ENCODE measurements at places on chromosomes 4 and X.

GRCh38 chr4:44726038-44726871, at the start of gene GNPDA2:
Gene GNPDA2, minus strand, starts transcription at chr4:44726556. Its CDS starts 4,349 bp downstream, at chr4:44722207.
- DNase-seq = peak; percentile 91

DNA sequence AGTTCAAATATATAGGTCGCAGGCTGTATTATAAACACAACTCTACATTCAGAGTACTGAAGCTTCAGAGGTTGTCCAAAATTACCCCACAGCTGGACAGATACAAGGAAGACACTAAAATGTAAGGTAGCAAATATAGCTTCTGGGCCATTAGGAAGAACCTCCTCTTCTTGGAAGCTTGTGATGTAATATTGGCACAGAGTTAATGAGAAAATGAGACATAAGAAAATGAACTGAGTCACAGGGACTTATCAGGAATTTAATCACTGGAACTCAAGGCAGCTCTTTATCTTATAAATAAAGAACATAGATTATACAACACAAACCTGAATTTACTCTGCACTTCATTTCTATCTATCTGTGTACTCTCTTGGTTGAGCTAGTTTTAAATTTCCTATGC, 344.7 kb downstream of the PCDH10 start:
- DNase-seq = no peak

GRCh38 chr4:5710961-5711478, at the start of gene EVC:
Gene EVC, plus strand, starts transcription at chr4:5711201. Its CDS starts 180 bp downstream, at chr4:5711381.
- peak; percentile 47 for DNase-seq

- peak; percentile 88 for DNase-seq
Measured at GRCh38 chr4:76704133-76704881, 193.6 kb downstream of the SOWAHB start.

DNA sequence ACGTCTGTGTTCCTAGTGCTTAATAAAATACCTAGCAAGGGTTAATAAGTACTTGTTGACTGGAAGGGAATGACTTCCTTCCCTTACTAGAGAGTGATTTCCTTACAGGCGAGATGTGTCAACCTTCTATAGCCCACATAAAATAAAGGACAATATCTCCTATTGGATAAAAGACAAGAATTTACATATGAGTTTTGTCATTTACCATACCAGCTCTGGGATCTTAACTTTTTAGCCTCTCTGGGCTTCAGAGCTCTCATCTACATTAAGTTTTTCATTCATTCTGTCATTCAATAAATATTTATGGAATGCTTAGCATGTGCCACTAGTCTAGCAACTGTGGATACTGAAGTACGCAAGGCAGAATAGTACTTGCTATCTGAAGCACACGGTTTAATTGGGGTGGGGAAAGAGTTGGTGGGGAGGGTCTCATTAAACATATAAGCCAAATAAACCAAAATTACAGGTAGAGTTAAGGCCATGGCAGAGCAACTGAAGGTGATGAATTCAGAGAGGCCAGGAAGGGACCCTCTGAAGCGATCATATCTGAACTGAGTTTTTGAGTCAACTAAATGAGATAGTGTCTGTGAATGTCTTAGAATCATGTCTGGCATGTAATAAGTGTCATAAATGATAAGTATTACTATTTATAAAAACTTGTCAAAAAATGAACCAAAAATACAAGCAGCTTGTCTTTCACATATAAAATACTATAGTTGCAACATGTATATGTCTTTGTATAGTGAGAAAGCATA, 91.6 kb upstream of the BMP2K start:
- peak; percentile 68 for DNase-seq

DNA sequence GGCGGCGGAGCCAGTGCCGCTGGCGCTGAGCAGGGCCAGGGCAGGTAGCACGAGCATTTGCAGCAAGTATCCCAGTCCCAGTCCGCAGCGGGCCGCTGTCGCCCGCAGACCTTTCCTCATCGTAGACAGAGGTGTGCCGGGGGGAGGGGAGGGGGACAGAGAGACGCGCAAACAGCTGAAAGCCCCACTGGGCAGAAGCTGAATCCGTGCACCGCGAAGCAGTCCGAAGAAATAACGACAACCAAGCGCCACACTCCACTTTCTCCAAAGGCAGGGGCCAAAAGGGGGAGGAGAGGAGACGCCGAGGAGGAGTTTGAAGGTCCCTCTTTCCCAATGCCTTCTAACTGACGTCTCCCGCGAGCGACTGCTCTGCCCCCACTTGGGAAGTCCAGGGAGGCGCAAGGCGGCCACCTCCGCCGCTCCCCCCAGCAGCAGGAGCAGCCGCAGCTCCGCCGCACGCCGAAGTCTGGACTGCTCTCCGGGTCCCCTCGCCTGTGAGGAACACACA, at the start of gene UNC5C:
TSS of gene UNC5C (minus strand) at position 236 of the 508 bp plus-strand sequence.
- DNase-seq = peak; percentile 31

DNA sequence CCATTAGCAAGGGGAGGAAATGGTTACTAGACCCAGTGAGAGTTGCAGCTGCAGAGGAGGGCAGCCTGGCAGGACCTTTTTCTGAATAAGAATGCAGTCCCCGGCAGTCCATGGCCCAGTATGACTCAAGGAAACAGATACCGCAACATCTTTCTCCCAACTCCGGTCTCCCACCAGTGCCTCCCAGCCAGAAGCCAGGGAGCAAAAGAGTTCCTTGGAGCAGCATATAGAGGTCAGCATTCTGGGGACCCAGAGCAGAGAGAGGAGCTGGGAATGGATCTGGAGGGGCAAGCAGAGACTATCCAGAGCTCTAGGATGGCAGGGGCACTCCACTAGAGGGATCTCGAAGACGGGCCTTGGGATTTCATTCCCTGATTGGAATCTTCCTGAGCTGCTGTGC, 339.2 kb upstream of the AADAT start:
- no peak for DNase-seq

DNA sequence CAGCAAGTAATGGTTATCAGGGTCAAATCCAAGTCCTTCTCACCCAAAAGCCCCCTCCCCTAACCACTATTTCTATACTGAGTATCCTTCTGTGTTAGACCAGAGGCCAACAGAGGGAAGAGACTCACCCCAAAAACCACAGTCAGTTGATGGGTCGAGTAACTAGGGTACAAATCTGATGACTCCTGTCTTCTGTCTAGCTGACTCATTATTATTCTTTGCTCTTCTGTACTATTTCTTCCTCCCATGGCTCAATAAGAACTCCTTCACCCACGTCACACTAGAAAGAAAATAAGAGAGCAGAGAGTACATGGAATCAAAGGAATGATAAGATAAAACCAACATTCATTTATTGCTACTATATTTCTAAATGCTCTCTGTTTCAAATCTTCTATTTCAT, 2.0 kb downstream of the RAB40A start:
- DNase-seq = no peak

- DNase-seq = no peak
Measured at GRCh38 chr4:4289055-4289454, 899 bp downstream of the LYAR start.

DNA sequence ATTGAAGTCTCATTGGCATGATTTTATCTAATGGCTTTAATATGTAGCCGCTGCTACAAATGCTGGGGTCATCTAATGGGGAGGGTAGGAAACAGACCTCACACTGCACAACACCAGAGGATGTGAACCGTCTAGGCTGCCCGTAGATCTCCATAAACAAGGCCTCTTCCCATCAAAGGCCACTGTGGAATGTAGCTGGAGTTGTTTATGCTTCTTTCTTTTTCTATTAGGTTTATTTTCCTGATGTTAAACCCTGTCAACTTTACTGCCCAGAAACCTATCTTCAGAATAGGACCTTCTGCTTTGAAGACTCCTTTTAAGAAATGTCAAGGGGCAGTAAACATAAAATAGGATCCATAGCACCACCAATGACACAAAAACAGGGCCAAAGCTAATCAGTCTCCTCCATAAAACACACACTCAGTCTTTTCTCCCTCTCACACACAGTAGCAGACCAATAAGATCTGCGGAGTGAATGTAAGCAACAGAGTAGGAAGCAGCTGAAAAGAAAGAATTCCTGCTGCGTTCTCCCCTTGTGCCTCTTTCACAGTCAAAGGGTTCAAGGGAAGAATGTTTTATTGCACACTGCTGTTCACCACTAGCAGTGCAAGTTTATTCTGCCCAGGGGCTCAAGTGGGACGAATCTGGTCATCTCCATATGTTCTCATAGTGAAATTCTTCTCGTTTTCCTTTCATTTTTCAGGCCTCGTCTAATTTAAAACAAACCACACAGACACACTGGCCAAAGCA, 72.2 kb downstream of the MAML3 start:
- no peak for DNase-seq

DNA sequence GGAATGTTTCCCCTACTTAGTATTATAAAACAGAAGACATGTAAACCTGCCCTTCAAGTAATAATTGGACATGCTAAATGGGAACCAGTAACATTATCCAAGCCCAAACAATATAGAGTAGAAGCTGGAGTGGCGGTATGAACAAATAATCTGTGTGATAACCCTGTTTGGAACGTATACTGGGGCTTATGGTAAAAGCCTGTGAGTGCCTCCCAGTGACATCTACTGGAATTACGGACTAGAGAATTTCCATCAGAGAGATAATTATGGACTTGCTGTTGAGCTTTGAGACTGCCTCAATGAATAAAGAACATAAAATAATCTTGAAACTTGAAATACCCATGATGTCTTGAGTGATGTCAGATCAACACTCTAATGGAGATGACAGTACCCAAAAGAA, 406.3 kb upstream of the GRIA3 start:
- no peak for DNase-seq

- no peak for DNase-seq
Measured at GRCh38 chr4:122712782-122713181, 19.7 kb upstream of the BBS12 start.

GRCh38 chr4:123361195-123361861, 35.3 kb upstream of the SPRY1 start:
- DNase-seq = peak; percentile 81

DNA sequence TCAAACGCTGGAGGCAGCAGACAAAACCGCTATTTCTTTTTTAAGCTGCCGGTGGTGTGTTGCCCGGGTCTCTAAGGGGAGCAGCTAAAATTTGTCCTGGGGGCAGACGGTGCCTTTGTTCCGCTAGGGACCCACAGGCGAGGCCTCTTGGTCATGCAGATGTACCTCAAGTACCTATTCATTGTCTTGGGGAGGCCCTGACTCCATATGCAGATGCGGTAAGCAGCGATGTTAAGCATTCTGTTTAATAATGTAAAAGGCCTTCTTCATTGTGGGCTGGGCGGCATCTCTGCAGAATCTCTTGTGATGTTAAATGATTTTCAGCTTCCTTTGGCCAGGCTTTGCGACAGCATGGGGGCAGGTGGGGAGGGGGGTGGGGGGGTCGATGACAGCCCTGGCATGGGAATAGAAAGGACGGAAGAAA, 98.9 kb upstream of the PJA1 start:
- DNase-seq = no peak

DNA sequence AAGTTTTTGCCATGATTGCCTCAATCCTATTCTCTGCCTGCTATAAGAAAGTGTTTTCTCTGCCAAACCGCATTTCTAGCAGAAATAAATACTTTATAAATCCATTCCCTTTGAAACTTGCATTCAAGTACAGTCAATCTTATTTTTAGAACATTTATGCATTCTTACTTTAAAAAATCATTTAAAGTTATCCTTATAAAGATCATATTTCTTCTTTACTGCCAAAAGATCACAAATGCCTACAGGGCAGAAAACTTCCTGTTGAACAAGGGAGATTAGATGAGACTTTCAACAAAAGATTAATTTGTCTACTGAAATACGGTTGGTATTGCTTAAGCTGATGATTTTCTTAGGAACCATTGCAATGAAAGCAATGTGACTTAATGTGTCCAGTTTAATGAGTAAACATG, 207.2 kb upstream of the SLIT2 start:
- DNase-seq = no peak

DNA sequence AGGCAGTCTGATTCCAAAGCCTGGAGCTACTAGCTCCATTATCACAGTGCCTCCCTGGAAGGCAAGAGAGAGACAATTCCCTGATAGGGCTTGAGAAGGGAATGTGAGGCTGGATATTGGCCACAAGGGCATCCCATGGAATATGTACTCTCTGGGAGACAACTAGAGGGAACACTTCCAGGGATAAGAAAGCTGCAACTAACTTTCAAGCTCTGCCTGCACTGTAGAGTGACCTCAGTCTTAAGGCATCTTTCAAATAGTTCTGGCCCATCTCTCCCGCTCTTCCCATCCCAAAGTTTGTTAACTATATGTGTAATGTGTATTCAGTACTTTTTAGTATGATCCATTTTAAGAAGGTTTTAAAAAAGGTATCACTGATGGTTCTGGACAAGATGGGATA, 13.1 kb upstream of the RNF212 start:
- no peak for DNase-seq

DNA sequence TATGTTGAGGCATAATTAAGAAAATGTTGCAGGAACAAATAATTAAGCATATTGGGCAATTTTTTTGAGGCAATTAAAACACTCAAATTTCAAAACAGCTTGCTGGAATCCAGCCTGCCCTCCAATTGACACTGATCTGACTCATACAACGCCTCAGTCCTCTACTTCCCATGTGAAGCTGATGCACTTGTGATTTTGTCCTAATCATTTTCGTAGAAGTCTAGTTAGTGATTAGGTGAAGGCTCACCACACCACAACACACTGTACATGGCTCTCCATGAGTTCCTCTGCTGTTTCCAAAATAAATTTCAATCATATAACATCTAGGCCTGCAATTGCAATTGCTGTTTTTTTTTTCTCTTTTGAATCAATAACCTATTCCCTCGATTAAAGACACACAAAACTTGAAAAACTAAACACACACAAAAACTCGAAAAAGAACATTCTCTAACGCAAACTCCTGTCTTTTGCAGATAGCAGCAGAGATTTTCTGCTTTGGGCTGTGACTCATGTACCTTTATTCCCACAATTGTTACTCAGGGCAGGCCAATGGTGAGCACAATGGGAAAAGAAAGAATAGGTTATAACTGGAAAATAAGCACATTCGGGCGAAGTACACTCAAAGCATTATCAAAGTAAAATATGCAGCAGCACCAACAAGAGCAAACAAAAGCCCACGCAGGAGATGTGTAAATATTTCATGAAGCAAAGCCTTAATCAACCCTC, 1.7 kb downstream of the GPRIN3 start:
- no peak for DNase-seq

- DNase-seq = no peak
Measured at GRCh38 chr4:102103368-102103767, 241.9 kb downstream of the SLC39A8 start.

- peak; percentile 4 for DNase-seq
Measured at GRCh38 chrX:38260231-38260630, 39.6 kb upstream of the SRPX start.

- no peak for DNase-seq
Measured at GRCh38 chrX:6228720-6229119, at the start of gene NLGN4X. Gene NLGN4X, minus strand, starts transcription at chrX:6228867. Its CDS starts 77,401 bp downstream, at chrX:6151466.

- DNase-seq = no peak
Measured at GRCh38 chrX:10533696-10534365, 86.6 kb downstream of the MID1 start.

GRCh38 chr4:7238300-7238960, 46.1 kb downstream of the SORCS2 start:
- no peak for DNase-seq

DNA sequence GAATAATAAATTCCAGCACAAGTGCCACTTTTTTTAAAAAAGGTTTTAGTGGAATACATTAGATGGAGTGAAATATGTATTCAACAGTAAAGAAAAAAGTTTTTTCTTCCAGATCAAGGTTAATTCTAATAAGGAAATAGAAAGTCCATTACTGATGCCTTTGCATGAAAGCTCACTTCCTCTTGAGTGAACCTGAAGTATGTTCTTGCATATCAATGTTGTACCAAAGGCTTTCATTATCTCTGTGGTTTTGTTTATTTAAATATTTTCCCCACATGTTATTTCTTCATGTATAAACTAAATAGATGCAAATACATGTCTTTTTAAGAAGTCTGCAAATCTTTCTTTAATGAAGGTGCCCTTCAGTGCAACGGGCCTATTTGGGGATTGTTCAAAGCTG, 307.9 kb downstream of the C4orf33 start:
- DNase-seq = no peak
